Bone marrow (tissue), 2 donors: ENCODE measurements at places on chromosomes 1 and 21.

- DNase-seq, result no peak
These were observed 55.4 kb upstream of the IFFO2 start for GRCh38 chr1:19011845-19012231.

DNA sequence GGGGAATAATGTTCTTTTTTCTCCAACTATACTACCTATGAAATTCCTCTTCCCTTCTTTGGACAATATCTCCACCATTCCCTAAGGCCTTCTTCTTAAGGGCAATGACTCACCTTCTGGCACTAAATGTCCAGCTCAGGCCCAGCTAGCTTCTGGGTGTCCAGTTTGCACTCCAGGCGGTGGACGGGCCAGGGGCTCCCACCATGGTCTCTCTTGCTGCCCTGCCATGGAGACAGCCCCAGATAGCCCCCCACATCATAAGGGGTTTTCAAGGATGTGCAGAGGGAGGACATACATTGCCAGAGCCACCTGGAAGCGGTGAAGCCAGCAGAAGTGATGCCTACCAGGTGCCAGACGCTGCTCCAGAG lies 43.8 kb downstream of the C1orf198 start:
- DNase-seq, result no peak

GRCh38 chr1:24101796-24102586 lies 9.9 kb downstream of the MYOM3 start:
- DNase-seq, result no peak

DNA sequence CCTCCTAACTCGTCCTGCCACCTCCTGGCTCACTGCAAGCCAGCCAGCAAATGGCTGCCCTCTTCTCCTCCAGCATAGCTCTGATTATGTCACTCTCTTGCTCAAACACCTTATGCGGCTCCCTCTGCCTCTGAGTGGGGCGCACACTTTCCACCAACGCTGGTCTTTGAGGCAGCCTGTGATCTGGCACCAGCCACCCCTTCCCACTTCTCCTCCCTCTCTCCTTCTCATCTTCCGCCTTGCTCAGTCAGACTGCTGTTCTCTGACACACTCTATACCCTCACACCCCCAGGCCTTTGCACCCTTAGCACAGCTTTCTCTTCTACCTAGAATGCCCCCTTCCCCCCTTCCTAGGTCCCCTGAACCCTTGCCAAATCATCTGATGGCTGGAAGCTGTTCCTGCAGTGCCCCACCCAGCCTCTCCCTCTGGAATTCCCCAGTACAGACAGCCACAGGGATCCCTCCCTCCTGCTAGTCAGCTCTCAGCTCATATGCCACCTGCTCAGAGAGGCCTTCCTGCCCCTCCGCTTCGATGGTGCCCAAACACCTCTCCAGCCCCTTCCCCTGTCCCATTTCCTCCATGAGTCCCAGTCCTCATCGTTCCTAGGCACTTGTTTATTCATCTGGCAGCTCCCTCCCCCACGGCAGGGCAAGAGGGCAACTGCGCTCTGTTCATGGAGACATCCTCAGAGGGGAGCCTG lies 21.7 kb upstream of the PEF1 start:
- no peak for DNase-seq

GRCh38 chr1:150567717-150568593 lies 11.5 kb downstream of the MCL1 start:
- DNase-seq, result no peak

DNA sequence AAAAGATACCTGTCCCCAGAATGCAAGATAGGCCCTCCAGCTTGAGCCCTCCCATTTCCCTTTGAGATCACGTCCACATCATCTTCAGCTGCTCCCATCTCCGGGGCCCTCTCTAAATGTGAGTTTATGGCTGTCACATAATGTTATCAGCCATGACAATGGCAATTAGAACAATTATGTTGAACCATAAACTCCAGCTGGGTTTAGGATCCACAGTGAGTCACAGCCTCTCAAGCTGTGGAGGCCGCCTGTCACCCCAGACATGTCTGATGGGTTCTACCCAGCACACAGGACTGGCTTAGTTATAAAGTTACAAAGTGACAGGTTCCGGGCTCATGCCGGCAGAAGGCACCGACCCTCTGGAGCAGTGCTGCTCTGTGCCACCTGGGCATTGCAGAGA lies 597.3 kb downstream of the PTPRU start:
- no peak for DNase-seq

DNA sequence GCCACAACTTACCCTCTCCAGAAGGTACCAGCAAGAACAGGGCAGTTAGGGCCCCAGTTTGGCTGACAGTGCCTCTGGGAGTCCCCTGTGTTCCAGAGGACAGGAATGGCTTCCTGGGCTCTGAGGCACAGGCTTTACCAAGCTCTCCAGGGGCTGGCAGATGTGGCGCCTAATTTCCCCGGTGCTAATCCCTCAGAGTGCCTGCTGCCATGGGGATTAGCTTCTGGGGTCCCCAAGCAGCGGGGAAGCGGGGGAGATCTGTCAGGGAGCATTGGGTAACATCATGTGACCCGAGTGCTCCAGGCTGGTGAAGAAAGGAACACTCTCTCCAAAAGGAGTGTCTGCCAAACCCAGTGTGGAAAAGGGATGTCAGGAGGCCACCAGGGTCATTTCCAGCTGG lies at the start of gene LACTBL1:
LACTBL1 (minus strand) TSS at position 107 of the 400 bp plus-strand sequence. CDS start 550 bp downstream, outside the sequence.
- DNase-seq, result no peak
